Upper lobe of left lung (tissue), 6 donors: ENCODE measurements at places on chromosomes 1 and 21. TPM values are rescaled to one million over a fixed set of nuclear protein-coding genes. Genes with fewer than 3 reads are reported as not detected.

DNA sequence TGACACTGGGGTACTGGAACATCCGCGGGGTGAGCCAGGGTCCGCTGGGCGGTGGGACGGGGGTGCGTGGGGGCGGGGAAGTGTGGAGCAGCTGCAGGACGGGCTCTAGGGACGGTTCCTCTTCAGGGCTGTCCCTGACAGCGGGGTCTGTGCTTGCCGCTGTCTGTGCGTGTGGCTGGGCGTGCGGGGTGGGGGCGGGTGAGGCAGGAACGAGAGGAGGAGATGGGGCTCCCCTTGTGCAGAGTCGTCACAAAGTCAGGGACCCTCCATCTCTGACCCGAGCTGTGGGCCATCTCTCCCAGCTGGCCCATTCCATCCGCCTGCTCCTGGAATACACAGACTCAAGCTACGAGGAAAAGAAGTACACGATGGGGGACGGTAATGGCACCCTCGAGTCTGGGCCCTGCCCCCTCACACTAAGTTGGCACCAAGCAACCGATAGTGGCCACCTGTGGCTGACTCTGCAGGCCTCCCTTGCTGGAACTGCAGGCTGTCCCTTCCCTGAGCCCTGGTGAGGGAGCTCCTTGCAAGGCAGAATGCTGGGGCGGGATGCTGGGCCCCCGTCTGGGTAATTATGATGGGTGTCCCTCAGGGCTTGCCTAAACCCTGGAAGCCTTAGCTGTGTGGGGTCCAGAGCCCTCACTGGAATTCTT lies 392 bp downstream of the GSTM2 start:
- DNase-seq, result no peak

DNA sequence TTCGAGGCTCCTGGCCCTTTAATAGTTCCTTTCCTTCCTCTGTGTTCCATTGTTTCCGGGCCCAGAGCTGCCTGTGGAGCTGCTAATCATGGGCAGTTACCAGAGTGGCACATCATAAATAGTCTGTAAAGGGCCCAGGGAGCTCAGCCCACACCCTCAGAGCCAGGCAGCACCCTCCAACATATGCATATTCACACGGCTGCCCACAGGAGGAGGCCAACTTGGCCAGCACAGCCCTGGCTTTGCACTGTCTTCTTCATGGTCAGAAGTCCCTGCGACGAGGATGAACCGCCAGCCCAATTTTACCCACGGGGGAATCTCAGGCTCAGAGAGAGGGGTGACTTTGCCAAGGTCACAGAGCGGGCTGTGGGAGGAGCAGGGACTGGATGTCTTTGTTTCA lies 172.5 kb downstream of the TRABD2B start:
- DNase-seq, result no peak

The OLFML3 gene
- total RNA-seq, result 11.5 TPM

The BTBD8 gene
- total RNA-seq, result 0.76 TPM

GRCh38 chr1:226063224-226063976 lies 884 bp downstream of the H3-3A start:
- DNase-seq, result peak; percentile 48

DNA sequence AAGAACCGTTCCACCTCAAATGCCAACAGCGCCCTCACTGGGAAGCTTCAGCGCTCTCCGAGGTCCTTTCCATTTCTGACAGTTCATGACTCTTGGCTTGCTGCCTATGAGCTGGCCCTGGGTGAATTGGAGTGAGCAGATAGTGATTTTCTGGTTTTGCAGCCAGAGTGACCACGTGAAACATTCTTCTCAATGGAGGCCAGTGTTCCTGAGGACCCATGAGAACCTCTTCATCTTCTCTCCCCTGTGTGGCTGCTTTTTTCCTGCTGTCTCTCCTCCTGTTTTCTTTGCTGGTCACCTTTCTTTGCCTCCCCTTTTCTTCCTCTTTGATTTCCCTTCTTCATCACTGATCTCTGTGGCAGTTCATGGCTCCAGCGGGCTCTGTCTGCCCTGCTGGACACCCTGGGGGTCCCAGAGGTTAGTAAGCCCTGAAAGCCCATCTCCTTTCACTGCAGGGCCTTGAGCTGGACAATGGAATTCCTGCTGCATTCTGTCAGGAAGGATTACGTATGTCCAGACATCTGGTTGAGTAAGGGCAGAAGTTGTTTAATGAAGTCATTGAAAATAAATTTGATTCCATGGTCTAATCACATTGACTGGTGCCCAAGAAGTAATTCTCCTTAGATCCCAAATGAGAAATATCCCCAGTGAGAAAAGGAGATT lies 29.9 kb downstream of the VASH2 start:
- DNase-seq, result no peak

GRCh38 chr1:44326024-44326701 lies 28.9 kb downstream of the ERI3 start:
- DNase-seq, result no peak

- peak; percentile 64 for DNase-seq
These were observed 11.4 kb downstream of the UBASH3A start for GRCh38 chr21:42414928-42415769.

- no peak for DNase-seq
These were observed 239.8 kb downstream of the TRABD2B start for GRCh38 chr1:47757226-47757975.

- DNase-seq, result no peak
These were observed 40.5 kb upstream of the NEK2 start for GRCh38 chr1:211715971-211716370.

The IL10 gene
- 0.55 TPM for total RNA-seq

- DNase-seq, result no peak
These were observed 7.4 kb upstream of the AADACL3 start for GRCh38 chr1:12708396-12709090.

GRCh38 chr21:44511938-44512275 lies 28.1 kb downstream of the KRTAP10-1 start:
- DNase-seq, result peak; percentile 66

GRCh38 chr1:13699936-13700520 lies at the start of gene PRDM2:
Gene PRDM2 (plus strand): TSS chr1:13700188. CDS start chr1:13715606, 15,418 bp downstream.
- peak; percentile 95 for DNase-seq

The GUCA2B gene
- total RNA-seq, result not detected

The TCEANC2 gene
- 4.7 TPM for total RNA-seq

GRCh38 chr1:186046437-186047211 lies 312.4 kb downstream of the HMCN1 start:
- no peak for DNase-seq

- peak; percentile 76 for DNase-seq
These were observed 14.1 kb upstream of the HEYL start for GRCh38 chr1:39653546-39654031.

The CNIH3 gene
- total RNA-seq, result 2.3 TPM

- DNase-seq, result no peak
These were observed 50.9 kb upstream of the KCNJ15 start for GRCh38 chr21:38205940-38206339.

- DNase-seq, result no peak
These were observed 31.6 kb downstream of the ADARB1 start for GRCh38 chr21:45105906-45106485.

The RIMS3 gene
- total RNA-seq, result 4.1 TPM

- DNase-seq, result no peak
These were observed 81.5 kb upstream of the MROH9 start for GRCh38 chr1:170853867-170854266.

GRCh38 chr1:21956720-21957552 lies 19.8 kb upstream of the HSPG2 start:
- peak; percentile 91 for DNase-seq

The INSRR gene
- total RNA-seq, result not detected

DNA sequence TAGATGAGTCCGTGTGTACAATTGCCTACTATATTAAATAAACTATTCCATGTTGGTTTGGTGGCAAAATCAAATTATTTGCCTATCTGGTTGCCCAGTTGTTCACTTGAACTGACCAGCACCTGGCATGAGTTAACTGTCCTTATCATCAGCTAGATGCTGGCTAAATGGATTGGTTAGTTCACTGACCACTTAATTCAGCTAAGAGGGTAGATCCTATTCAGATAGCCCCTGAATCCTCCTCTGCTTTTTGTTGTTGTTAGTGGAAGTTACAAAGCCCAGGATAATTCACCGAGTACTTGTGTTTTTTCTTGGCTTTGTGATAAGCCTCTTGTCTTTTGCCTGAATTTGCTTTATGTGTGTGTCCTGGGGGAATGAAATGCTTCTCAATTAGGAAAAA lies 22.8 kb upstream of the CD53 start:
- DNase-seq, result no peak

The ITGB2 gene
- 151 TPM for total RNA-seq

GRCh38 chr1:64039390-64039926 lies 164.0 kb upstream of the UBE2U start:
- no peak for DNase-seq

The PLCH2 gene
- 1.5 TPM for total RNA-seq

DNA sequence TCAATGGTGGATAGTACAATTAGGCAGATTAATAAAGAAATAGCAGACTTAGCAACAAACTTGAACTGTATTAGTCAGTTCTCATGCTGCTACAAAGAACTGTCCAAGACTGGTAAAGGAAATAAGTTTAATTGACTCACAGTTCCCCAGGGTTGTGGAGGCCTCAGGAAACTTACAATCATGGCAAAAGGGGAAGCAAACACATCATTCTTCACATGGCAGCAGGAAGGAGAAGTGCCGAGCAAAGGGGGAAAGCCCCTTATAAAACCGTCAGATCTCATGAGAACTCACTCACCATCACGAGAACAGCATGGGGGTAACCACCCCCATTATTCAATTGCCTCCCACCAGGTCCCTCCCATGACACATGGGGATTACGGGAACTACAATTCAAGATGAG lies 27.1 kb upstream of the PDE4B start:
- DNase-seq, result no peak

DNA sequence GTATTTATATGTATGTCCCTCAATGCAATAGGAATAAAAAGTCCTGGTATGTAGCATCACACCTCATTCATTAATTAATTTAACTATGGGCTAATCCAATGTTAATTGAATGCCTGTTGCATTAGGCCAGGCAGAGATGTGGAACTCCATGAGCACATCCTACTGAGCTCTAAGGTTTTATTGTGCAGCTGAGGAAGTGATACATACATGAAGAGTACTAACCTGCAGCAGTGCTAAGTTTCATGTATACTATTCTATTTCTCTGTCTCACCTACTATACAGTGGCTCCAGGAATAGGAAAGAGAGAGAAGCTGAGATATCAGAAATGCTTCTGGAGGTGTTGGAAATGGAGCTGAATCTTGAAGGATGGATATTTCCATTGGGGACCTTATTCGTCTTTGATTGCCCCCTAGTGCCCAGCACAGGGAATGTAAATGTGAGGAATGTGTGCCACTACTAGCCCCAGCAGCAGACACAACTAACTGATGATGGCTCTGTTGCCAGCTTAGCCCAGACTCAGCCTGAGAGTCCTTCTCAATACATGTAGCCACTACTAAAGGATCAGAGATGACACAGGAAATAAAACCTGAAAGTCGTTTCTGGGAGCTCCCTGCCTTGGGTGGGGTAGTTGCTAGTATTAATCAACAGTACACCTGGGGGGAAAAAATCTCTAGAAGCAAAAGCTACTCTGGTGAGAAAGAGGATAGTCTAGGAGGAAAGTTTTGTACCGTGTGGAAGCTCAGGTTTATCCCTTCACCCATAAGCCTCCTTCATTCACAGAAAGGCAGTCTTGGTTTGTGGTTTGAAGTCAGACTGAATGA lies 173.3 kb upstream of the FOXD3 start:
- DNase-seq, result no peak
